ENCODE measurements at places on chromosomes 3 and 15. TPM values are rescaled to one million over a fixed set of nuclear protein-coding genes. Genes with fewer than 3 reads are reported as not detected.

DNA sequence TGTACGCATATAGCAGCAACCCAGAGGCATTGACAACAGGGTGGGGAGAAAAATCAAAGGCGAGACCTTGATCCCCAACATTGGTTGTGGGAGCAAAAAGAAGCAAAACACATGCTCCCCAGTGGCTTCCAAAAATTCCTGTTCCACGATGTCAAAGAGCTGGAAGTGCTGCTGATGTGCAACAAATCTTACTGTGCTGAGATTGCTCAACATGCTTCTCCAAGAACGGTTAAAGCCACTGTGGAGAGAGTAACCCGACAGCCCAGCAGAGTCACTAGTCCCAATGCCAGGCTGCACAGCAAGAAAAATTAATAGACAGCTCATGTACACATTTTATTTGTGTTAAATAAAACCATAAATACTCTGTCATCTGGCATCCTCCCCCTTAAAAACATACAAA is 179.9 kb upstream of the PFN2 start:
- H3K4me3 ChIP-seq, result no peak overlapping the region
- no peak for DNase-seq
- no peak overlapping the region for H3K27ac ChIP-seq

DNA sequence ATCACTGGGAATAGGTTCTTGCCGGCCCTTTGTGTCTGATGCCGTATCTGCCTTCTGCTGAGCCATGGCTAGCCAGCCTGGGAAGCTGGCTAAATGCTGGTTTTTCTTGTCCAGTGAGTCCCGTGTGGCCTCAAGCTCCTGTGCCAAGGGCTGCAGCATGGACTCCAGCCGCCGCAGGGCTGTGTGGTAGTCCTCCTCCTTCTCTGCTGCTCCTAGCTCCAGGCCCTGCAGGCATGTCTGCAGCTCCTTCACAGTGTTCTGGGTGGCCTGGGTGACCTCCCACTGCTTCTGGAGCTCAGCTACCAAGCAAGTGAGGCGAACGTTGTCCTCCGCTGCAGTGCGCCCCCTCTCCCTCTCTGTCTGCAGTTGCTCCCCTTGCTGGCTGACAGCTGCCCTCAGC is 24.9 kb downstream of the CXCR6 start:
- H3K4me1 ChIP-seq, result peaks cover 56% of the 10 kb centered on the region
- no peaks in the 10 kb centered on the region for H3K27me3 ChIP-seq
- DNase-seq, result no peak
- H3K27ac ChIP-seq, result no peak overlapping the region
- peaks cover 82% of the 10 kb centered on the region for H3K36me3 ChIP-seq

GRCh38 chr3:102668247-102668646 is 233.4 kb downstream of the ZPLD1 start:
- no peaks in the 10 kb centered on the region for H3K4me1 ChIP-seq
- no peak for DNase-seq
- peaks cover 1% of the 10 kb centered on the region for H3K27me3 ChIP-seq
- H3K36me3 ChIP-seq, result no peaks in the 10 kb centered on the region

- no peak overlapping the region for H3K4me3 ChIP-seq
- H3K27ac ChIP-seq, result no peak overlapping the region
- peaks cover 2% of the 10 kb centered on the region for H3K27me3 ChIP-seq
- no peak for DNase-seq
Observed at GRCh38 chr15:97547381-97547780, 413.1 kb upstream of the ARRDC4 start.

DNA sequence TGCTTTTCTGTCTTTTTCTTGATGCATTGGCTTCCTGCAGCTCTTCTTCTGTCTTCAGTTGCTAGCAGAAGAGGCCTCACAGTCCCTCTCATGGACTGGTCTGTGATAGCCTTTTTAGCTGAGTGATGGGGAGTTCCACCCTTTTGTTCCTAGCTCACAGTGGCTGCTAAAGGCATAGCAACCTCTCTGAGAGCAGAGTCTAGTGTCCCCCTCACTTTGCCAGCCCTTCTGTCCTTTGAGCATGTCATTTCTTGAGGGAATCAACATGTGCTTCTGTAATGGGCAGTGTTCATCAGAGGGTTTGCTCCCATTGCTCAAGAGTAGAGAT is 44.4 kb downstream of the GAP43 start:
- H3K27me3 ChIP-seq, result peaks cover 4% of the 10 kb centered on the region
- H3K4me3 ChIP-seq, result no peak overlapping the region
- no peak for DNase-seq
- no peak overlapping the region for H3K27ac ChIP-seq
- H3K36me3 ChIP-seq, result no peaks in the 10 kb centered on the region

The DUOX2 gene
- not detected for polyA plus RNA-seq

The ETV5 gene
- polyA plus RNA-seq, result 0.26 TPM

The PYGO1 gene
- not detected for polyA plus RNA-seq
